Activated CD4-positive, alpha-beta T cell treated with anti-CD3 and anti-CD28 coated beads, Interleukin-2, amount 10 ng/mL, durations not matched to agents 24 days and 14 days (primary cell): ENCODE measurements at places on chromosomes 3 and 15.

DNA sequence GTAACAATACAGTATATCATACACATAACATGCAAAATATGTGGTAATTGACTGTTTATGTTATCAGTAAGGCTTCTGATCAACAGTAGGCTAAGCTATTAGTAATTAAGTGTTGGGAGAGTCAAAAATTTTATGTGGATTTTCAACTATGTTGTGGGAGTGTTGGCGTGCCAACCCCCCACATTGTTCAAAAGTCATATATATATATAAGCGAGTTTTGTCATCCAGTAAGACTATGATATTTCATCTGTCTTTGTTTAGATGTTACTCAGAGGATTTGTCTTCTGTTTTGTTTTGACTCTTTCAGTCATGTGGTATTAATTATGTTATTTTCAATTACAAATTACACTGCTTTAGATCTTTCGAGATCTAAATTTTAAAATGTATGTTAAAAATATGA is 51.0 kb upstream of the RAP2B start:
- no peak for DNase-seq

DNA sequence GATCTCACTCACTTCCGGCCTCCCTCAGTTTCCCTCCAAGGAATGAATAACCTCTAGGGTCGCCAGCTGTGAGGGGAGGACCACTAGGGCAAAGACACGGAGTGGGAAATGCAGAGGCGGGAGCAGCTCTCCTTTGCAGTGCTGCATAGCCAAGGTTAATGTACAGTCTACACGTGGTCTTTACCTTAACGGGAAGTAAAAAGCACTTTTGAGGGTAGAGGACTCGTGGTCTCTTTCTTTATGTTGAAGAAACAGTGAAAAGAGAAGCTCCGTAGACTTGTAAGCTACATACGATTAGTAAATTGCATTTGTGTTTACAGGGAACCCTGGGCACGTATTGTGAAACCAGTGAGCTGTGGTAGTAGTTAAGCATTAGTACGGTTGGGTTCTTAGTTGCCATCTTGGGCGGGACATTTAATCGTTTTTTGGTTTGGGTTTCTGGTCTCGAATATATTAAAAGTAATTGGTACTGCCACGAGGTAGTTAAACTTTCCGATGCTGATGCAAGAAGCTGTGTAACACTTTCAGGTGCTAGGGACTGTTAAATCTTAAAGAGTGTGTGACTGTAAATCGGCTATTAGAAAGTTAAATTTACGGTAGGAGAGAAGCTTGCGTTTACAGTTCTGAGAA is 828 bp downstream of the U2SURP start:
- DNase-seq, result no peak

GRCh38 chr3:5580826-5581225 is 393.3 kb downstream of the EDEM1 start:
- no peak for DNase-seq

DNA sequence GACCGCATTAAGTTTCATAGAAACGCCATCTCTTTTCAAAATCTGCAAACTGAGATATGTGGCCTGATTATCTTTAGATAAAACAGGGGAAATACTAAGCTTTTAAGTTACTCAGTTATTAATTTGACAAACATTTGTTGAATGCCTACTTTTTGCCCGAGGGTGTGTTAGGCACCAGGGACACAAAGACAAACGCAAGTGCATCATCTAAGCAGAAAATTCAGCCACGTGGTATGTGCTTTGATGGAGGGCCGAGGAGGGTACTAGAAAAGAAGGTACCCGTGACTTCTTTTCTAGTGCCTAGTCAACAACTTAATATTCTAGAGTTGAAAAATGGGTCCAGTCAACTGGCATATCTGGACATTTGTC is 594.3 kb downstream of the MAGI1 start:
- no peak for DNase-seq

DNA sequence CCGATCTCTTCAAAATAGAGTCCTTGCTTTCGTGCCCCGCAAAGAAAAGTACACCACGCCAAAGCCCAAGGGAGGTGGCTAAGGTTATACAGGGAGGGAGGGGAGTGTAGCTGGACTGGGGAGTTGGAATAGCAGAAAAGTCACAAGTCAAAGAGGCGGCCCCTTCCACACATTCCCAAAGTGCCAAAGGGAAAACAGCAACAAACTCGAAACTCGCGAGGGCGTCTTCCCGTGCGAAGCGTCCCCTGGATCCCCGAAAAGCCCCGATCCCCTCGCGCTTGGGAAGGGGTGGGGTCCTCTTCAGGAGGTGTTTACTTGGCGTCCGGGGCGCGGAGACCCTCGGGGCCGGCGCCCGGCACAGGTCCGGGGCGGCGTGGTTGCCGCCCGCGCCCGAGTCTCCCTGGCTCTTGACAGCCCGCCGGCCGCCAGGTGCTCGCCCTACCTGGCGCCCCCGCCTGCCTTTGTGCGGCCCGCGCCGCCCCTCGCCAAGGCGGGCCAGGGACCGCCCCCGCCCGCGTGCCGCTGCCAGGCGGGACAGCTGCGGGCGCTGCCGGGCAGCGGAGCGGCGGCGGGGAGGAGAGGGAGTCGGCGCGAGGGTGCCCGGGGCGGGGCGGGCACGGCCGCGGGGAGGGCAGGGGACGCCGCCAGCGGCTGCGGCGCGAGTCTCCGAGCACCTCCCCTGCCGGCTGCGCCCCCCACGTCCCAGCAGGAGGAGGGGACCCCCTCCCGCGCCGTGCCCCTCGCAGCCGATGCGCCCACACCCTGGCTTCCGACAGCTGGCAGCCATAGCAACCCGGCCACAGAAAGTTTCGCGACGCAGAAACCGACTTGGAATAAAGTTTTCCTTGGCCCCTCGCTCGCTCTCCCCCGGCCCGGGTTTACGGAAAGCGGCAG is 966 bp downstream of the MYO1E start:
- DNase-seq, result peak; percentile 81

GRCh38 chr3:12702501-12702900 is 38.6 kb upstream of the RAF1 start:
- no peak for DNase-seq

- DNase-seq, result no peak
These were observed 611.4 kb upstream of the NAALADL2 start for GRCh38 chr3:174247687-174248152.

GRCh38 chr3:172478116-172478515 is 29.9 kb upstream of the GHSR start:
- no peak for DNase-seq

DNA sequence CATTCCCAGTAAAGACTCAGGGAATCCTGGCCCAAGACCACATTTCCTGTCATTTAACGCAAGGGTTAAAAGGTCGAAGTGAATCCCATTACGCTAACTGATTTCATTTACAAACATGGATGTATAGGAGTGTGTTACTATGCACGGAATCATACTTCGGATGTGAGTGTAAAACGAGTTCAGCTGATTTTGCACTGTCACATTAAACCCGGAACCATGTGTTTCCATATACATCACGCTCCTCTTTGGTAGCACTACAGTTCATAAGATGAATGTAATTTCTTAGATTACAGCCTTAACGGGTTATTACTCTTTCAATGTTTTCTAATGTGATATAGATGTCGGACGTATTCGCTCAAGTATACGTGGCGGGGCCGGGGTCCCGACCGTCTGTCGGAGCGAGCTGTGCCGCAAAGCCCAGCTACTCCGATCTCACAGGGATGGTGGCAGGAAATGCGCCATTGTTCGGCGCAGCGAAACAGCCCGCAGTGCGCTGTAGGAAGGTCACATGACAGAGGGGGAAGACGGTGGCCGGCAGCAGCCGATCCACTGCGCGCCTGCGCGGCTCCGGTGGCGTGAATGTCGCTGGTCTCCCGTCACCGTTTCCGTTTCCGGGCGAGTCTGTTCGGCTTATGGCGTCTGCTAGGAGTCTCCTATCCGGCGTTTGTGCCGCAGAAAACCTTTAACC is 97.3 kb downstream of the NPAP1 start:
- DNase-seq, result peak; percentile 83

DNA sequence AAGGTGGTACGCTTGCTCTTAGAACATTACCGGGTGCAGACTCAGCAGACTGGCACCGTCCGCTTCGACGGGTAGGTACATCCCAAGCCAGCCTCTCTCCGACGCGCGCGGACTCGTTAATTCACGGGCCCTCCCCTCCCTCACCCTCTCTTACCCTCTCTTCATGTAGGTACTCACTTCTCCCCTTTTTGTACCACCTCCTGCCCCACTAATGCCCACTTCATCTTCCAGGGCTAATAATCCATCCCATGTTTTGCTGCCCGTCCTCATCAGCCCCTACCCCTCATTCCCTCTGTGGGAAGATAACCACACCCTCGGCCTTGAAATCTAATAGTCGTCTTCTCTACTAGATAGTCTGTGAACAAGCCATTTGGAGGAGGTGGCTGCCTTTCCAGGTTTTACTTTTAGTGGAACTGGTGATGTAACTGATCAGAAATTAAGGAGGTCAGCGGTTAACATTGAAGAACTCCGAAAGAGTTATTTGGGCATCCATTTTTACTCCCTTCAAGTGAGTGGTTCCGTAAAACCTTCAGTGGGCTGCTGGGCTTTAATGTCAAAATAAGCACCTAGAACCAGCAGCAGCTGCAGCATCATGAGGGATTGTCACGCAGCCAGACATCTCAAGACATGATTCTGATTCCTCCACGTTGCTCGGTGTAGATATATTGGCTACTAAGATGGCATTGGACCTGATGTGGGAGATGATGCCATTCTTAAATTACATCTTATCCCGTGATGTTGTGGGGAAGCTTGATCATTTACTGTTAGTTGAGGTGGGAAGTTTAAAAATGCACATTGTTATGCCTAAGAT is 1.3 kb downstream of the FEM1B start:
- DNase-seq, result peak; percentile 64

- DNase-seq, result no peak
These were observed 278.9 kb downstream of the KLF13 start for GRCh38 chr15:31605467-31605931.

DNA sequence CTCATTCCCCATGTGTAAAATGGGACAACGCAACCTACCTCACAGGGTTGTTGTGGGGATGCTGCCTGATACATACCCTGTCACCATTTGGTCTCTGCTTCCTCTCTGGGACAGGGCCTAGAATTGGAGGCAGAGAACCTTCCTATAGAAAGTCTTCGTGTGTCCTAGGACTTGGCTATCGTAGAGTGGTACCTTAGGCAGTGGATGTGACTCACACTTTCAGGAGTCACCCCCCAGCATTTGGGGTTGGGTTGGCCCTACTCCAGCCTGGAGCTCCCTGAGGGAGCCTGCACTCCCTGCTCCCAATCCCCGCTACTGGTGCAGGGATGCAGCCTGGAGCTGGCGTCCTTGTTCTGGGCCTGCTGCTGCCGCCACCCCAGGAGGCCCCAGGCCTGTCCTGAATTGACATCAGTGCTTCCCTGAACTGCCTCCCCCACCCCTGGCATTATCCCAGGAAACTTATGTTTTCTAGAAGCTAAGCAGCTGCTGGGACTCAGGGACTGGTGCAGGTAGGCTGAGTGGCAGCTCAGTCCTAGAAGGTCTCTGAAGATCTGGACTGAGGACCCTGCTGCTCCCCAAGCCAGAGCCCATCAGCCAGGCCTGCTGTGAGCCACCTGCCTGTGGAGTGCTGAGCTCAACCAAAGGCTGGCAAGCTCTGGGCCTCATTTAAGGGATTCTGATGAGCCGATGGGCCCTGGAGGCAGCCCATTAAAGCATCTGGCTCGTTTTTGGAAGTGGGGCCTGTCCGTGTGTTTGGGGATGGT is 9.9 kb downstream of the C15orf39 start:
- no peak for DNase-seq

DNA sequence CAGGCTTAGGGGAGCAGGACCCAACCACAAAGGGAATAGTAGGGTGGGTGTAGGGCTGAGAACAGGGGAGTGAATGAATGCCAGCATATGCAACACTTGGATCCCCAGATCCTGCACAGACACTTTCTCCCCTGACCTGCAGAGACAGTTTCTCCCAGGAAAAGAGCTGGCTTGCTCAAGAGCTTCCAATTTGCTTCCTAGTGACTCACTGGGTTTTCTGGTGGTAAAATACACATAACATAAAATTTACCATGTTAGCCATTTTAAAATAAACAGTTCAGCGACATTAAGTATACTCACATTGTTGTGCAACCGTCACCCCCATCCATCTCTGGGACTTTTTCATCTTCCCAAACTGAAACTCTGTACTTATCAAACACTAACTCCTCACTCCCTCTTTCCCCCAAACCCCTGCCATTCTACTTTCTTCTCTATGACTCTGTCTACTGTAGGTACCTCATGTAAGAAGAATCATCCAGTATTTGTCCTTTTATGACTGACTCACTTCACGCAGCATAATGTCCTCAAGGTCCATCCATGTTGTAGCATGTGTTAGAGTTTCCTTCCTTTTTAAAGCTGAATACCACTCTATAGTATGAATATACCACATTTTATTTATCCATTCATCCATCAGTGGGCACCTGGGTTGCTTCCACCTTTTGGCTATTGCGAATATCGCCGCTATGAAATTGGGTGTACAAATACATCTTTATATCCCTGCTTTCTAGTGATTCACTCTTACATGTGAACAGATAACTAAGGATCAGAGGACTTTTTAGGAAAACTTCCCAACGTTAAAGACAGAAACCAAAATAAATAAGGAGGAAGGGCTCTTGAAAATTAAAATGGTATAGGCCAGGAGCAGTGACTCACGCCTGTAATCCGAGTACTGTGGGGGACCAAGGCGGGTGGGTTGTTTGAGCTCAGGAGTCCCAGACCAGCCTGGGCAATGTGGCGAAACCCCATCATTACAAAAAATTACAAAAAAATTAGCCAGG is 95.6 kb upstream of the TJP1 start:
- DNase-seq, result no peak

DNA sequence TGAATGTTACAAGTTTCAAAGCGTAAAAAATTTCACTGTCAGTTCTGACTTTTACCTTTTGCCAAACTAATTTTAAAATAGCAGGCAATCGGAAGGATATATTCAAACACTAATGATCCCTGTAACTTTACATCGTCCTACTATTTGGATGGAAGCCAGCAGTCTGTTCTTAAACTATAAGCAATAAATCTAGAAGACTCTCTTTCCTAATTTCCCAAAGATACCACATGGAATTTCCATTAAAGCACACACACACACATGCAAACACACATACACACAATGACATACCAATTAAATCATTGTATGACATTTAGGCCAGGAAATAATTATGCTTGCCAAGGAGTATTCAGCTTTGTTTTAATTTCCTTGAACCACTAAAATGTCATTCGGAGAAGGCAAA is 32.0 kb downstream of the IL17RD start:
- no peak for DNase-seq

DNA sequence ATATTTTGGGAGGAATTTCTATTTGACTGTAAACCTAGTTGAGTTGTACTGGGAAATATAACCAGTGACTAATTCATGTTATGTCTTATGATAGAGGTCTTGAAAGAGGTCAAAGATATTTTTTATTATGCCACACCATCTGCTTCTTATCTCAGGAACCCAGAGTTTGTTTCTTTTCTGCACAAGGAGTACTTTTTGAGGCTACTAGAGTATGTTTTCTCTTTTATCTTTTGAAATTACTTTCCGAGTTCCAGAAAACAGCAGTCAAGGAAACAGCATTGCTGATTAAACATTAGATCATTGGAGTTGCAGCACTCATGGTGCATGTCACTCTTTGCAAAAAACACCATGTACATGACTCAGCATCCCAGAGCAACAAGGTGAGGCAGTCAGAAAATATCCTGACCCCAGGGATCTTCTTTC is 645.8 kb upstream of the NR2F2 start:
- no peak for DNase-seq

GRCh38 chr15:83304861-83305703 is 20.6 kb upstream of the BNC1 start:
- no peak for DNase-seq

- DNase-seq, result no peak
These were observed 213.8 kb downstream of the ARRDC4 start for GRCh38 chr15:98174286-98174685.

- DNase-seq, result no peak
These were observed 758.4 kb upstream of the ROBO1 start for GRCh38 chr3:80526153-80526552.

- peak; percentile 86 for DNase-seq
These were observed 1.4 kb downstream of the FURIN start for GRCh38 chr15:90869601-90870353.
